ENCODE measurements at places on chromosomes 1 and 21.

GRCh38 chr21:40057331-40057730 lies 190.1 kb downstream of the PCP4 start:
- H3K4me1 ChIP-seq: no peaks in the 10 kb centered on the region
- DNase-seq: no peak
- H3K4me3 ChIP-seq: no peak overlapping the region
- no peak overlapping the region for H3K27ac ChIP-seq

DNA sequence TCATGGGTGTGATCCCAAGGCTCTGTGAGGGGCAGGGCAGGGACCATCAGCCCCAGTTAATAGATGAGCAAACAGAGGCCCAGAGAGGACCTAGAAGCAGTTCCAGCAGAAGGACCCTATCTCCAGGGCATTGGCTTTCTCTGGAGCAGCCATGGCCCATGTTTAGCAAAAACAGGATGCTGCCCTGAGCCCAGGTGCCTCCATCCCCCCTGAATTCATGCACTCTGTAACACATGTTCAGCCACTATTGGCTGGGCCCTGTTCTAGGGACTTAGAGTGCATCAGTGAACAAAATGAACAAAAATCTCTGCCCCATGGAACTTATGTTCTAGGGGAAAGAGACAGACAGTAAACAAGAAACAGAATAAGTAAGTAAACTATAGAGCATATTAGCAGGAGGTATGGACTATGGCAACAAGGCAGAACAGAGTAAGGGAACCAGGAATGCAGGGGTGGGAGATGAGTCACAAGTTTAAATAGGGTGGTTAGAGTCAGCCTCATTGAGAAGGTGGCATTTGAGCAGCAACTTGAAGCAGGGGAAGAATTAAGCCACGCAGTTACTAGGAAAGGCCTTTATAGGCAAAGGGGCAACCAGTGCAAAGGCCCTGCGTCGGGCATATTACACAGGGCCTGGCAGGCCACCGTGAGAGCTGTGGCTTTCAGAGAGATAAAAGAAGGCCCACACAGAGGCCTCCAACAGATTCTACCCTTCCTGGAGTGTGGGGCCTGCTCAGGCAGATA lies 185.9 kb upstream of the EDN2 start:
- peaks cover 55% of the 10 kb centered on the region for H3K4me1 ChIP-seq
- H3K36me3 ChIP-seq: no peaks in the 10 kb centered on the region
- no peak overlapping the region for H3K27ac ChIP-seq
- no peak for DNase-seq
- H3K4me3 ChIP-seq: no peak overlapping the region
- H3K27me3 ChIP-seq: peaks cover 3% of the 10 kb centered on the region

GRCh38 chr21:35593000-35593502 lies 467.3 kb downstream of the SETD4 start:
- no peaks in the 10 kb centered on the region for H3K27me3 ChIP-seq
- H3K4me1 ChIP-seq: peaks cover 18% of the 10 kb centered on the region
- DNase-seq: no peak
- no peak overlapping the region for H3K4me3 ChIP-seq
- H3K27ac ChIP-seq: peak overlapping the region; percentile 24

DNA sequence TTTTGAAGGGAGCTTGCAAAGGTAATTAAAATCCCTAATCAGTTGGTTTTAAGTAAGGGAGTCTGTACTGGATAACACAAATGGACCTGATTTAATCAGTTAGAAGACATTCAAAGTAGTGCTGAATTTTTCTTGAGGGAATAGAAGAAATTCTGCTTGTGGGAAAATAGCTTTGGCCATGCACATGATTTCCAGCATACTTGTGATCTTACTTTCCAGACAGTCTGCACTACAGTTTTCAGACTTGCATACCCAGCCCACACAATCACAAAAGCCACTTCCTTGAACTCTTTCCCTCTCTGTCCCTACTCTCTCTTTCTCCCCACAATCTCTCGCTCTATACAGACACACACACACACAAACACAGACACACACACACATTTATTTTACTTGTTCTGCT lies 852.1 kb downstream of the PLA2G4A start:
- H3K27me3 ChIP-seq: no peaks in the 10 kb centered on the region
- no peak overlapping the region for H3K4me3 ChIP-seq
- H3K4me1 ChIP-seq: peaks cover 15% of the 10 kb centered on the region
- H3K27ac ChIP-seq: no peak overlapping the region
- no peak for DNase-seq
- H3K36me3 ChIP-seq: no peaks in the 10 kb centered on the region

- H3K36me3 ChIP-seq: no peaks in the 10 kb centered on the region
- peaks cover 41% of the 10 kb centered on the region for H3K27me3 ChIP-seq
- H3K4me1 ChIP-seq: no peaks in the 10 kb centered on the region
- no peak overlapping the region for H3K4me3 ChIP-seq
- no peak for DNase-seq
Measured at GRCh38 chr1:22351768-22352080, 99.9 kb upstream of the ZBTB40 start.

DNA sequence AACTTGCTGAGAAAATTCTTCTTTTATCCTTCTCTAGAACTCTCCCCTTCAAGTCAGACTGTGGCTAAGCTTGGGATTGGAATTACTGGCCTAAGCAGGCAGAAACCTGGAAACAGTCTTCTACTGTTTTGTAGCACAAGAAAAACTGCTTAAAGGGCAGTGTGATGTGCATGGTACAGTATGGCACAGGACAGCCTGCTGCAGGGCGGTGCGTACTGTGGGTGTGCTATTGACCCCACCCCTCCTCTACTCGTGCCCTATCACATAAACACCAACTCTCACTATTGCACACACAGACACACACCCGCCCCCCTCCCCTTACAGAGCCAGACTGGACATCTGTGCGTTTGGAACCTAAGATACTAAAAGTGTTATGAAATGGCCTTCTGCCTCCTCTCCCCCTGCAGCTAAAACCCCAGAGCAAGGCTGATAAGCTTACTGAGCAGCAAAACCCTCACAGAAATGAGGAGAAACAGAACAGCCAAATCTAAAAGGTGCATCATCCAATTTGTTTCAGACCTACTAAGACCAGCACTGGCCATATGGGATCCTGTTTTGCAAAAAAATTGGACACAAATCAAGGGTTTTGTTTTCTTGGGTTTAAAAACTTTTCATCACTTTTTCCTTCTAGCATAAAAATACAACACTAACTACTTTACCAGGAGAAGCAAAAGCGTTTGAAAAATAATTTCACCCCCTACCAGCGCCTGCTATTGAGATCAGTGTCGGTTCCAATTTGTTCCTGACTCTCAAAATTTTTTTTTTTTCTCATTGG lies 355.8 kb upstream of the LYPLAL1 start:
- DNase-seq: no peak
- H3K27ac ChIP-seq: no peak overlapping the region
- H3K27me3 ChIP-seq: no peaks in the 10 kb centered on the region
- peaks cover 18% of the 10 kb centered on the region for H3K4me1 ChIP-seq
- H3K4me3 ChIP-seq: no peak overlapping the region
- no peaks in the 10 kb centered on the region for H3K36me3 ChIP-seq

DNA sequence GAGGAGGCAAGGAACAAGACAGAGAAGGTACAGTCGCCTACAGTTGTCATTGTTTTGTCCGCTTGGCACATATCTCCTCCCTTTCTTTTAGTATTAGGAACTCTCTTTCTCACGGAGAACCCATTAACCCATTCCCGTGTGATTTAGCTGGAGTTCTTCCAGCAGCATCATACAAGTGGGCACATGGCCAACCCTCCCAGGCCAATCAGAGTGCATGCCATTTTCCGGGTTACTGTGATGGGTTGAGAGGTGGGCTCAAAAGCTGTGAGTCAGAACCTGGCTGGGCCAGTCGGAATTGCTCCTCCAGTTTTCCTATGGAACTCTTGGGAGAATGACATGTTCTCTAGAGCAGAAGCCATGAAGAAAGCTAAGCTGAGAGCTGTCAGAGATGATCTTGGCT lies 83.1 kb upstream of the SOD1 start:
- no peaks in the 10 kb centered on the region for H3K36me3 ChIP-seq
- H3K4me3 ChIP-seq: no peak overlapping the region
- H3K4me1 ChIP-seq: no peaks in the 10 kb centered on the region
- no peak for DNase-seq
- H3K27me3 ChIP-seq: peaks cover 17% of the 10 kb centered on the region
- H3K27ac ChIP-seq: no peak overlapping the region

DNA sequence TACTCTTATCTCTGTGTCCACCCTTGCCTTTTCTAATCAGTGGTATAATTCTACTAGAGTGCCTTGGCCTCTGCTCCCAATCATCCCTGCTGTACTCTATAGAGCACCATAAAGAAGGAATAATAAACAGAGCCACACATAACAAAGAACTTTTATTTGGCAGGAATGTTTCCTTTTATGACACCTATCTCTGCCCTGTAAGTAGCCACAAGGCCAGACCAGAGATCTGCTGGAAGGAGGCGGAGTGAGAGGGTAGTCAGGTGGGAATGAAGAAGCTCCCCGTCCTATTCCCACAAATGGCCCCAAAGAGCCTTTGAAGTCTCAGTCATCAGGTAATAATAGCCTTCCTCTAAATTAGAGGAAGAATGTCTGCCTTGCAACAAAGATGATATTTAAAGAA lies 32.7 kb downstream of the WLS start:
- H3K4me1 ChIP-seq: peaks cover 70% of the 10 kb centered on the region
- DNase-seq: no peak
- no peak overlapping the region for H3K4me3 ChIP-seq

- H3K36me3 ChIP-seq: no peaks in the 10 kb centered on the region
- no peak overlapping the region for H3K4me3 ChIP-seq
- H3K27me3 ChIP-seq: peaks cover 16% of the 10 kb centered on the region
- peaks cover 36% of the 10 kb centered on the region for H3K4me1 ChIP-seq
- no peak for DNase-seq
Measured at GRCh38 chr1:147539122-147539575, 2.2 kb upstream of the BCL9 start.

- peaks cover 14% of the 10 kb centered on the region for H3K4me1 ChIP-seq
- H3K4me3 ChIP-seq: no peak overlapping the region
- H3K27me3 ChIP-seq: no peaks in the 10 kb centered on the region
- H3K27ac ChIP-seq: no peak overlapping the region
- no peaks in the 10 kb centered on the region for H3K36me3 ChIP-seq
Measured at GRCh38 chr1:117142200-117142599, 20.7 kb upstream of the TRIM45 start.

GRCh38 chr1:6185635-6186382 lies 5.7 kb upstream of the CHD5 start:
- peaks cover 38% of the 10 kb centered on the region for H3K36me3 ChIP-seq
- H3K27me3 ChIP-seq: peaks cover 20% of the 10 kb centered on the region

GRCh38 chr1:108816049-108816893 lies 40.6 kb downstream of the AKNAD1 start:
- no peaks in the 10 kb centered on the region for H3K27me3 ChIP-seq
- H3K27ac ChIP-seq: peak overlapping the region; percentile 100
- peaks cover 48% of the 10 kb centered on the region for H3K4me1 ChIP-seq
- peak; percentile 92 for DNase-seq
- peak overlapping the region; percentile 66 for H3K4me3 ChIP-seq
- H3K36me3 ChIP-seq: peaks cover 3% of the 10 kb centered on the region

DNA sequence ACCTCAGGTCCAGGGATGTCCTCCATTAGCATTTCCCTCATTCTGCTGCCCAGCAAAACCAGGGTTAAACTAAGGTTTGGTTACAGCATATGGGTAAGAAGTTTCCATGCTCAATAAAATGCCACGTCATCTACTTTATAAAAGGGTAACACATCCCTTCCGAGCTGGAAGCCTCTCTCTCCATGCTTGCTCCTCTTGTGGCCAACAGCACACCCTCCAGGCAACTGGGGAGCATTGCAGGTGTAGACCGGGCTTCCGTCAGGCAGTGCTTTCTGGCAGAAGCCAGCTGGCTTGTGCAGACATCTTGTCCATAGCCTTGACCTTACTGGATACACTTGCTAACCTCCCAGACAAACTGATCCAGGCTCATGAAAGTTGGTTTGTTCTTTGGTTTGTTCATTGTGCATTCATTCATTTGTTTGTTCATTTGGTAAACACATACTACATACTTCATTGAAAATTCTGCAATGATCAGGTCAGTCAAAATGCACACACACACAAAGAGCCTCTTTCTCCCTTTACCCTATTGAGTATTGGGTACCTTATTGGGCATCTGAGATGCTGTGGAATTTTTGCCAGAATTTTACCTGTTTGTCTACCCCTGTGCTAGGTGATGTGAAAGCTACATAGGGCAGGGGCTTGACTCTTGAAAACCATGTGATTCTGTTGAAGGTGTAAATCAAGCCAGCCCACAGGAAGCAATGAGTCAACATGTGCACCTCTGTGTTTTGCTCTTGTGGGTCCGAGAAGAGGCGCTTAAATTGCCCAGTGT lies 422.8 kb downstream of the CAMTA1 start:
- H3K27me3 ChIP-seq: peaks cover 20% of the 10 kb centered on the region
- no peak overlapping the region for H3K4me3 ChIP-seq
- H3K4me1 ChIP-seq: no peaks in the 10 kb centered on the region

- no peaks in the 10 kb centered on the region for H3K36me3 ChIP-seq
- no peak overlapping the region for H3K27ac ChIP-seq
- no peak for DNase-seq
- H3K4me1 ChIP-seq: no peaks in the 10 kb centered on the region
- no peaks in the 10 kb centered on the region for H3K27me3 ChIP-seq
Measured at GRCh38 chr1:107181253-107181969, 40.6 kb downstream of the NTNG1 start.

DNA sequence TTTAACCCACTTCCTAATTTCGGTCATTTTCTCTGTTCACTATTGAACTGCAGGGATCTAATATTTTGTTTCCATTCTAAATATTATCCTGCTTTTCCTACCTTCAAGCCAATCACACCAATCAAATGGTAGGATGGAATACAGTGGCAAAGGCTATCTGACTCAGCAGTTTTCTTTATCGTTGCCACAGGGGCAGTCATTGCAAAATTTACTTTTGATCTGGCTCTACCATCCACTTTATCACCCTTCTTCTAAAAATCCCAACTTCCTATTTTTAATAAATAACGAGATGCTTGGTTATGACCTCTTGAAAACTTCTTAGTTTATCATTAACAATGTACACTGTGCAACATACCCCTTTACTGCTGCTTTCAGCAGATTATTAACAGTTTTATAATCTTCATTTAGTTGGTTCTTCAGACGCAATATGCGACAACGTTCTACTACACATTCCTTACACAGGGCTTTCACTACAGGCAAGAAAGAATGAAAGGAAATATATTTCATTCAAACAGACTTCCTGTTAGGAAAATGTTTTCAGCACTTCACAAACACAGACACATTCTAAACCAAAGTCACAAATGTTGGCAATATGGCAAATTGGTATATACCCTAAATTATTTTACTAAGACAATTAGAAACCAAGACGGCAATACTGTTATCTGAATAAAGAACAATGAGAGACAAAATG lies 52.3 kb upstream of the RAP1GAP start:
- peaks cover 46% of the 10 kb centered on the region for H3K36me3 ChIP-seq
- H3K27ac ChIP-seq: no peak overlapping the region
- H3K27me3 ChIP-seq: no peaks in the 10 kb centered on the region
- H3K4me1 ChIP-seq: no peaks in the 10 kb centered on the region

DNA sequence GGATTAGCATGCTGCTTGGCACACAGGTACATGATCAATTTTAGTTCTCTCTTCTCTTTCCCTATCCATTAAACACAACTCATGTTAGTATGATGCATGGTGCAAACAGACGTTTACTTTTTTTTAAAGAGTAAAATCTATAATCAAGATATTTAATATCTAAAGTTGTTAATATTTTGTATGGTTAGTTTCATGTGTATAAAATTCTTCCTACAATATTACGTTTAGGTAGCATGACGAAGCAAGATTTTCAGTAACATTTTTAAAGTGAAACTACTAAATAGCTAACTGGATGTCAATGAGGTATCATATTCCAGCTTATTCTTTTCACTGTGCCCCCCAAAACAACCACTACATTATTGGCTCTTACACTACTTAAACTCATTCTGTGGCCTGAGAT lies 36.6 kb downstream of the CNIH4 start:
- no peak for DNase-seq
- peaks cover 81% of the 10 kb centered on the region for H3K36me3 ChIP-seq
- H3K4me3 ChIP-seq: no peak overlapping the region
- H3K27me3 ChIP-seq: no peaks in the 10 kb centered on the region
- H3K27ac ChIP-seq: no peak overlapping the region
- peaks cover under 1% of the 10 kb centered on the region for H3K4me1 ChIP-seq

Measured in osteocyte (in vitro differentiated cells).